Right lung (tissue), 10 donors: ENCODE measurements at places on chromosomes 4 and X. TPM values are rescaled to one million over a fixed set of nuclear protein-coding genes. Genes with fewer than 3 reads are reported as not detected.
A peak's percentile ranks its signal among the peaks of the same experiment; 100 is the strongest.

GRCh38 chrX:151570561-151570960, 7.1 kb downstream of the PASD1 start:
- DNase-seq: no peak

GRCh38 chrX:57900975-57901374, 9.3 kb downstream of the ZXDA start:
- peak; percentile 48 for DNase-seq

The NEIL3 gene
- polyA plus RNA-seq: 3.6 TPM

- no peak for DNase-seq
Measured at GRCh38 chr4:141885112-141885511, 248.7 kb downstream of the IL15 start.

DNA sequence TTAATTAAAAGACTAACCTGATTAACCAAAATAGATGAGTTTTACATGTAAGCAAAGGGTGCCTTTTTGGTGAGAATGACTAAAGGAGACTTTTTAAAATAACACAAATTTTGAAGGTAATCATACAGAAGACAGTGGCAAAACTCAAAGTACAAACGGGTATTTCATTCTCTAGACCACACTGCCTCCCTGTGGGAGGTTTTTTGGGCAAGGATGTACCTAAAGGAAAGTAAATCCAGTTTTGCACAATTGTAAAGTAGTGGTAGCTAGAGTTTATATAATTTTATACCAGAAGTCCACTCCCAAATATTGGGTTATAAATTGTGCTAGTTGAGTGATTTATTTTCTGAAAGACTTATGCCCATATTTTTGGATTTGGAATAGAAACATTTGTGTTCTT, 201.0 kb downstream of the PAPSS1 start:
- DNase-seq: peak; percentile 4

GRCh38 chr4:181896614-181897013, 346.6 kb upstream of the TENM3 start:
- DNase-seq: no peak

DNA sequence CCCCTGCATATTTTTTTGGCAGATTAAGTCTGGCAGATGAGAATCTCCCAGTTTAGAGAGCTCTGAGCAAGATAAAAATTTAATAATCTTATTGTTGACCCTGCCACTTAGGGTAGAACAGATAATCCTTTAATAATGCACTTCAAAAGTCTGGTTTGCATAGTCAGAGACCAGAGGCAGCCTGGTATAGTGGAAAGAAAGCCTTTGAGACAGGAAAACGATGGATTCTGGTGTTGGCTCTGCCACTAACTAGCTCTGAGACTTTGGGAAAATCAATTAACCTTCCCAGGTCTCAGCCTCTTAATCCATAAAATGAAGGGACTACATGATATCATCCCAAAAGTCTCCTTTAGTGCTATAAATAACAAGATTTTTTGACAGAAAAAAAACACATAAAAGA, 824.5 kb downstream of the STIM2 start:
- no peak for DNase-seq

GRCh38 chr4:15479089-15479912, 9.6 kb downstream of the CC2D2A start:
- peak; percentile 87 for DNase-seq

GRCh38 chrX:2325076-2325784, 175.5 kb downstream of the DHRSX start:
- DNase-seq: peak; percentile 92

GRCh38 chrX:110748256-110748806, 47.3 kb downstream of the CHRDL1 start:
- DNase-seq: no peak

DNA sequence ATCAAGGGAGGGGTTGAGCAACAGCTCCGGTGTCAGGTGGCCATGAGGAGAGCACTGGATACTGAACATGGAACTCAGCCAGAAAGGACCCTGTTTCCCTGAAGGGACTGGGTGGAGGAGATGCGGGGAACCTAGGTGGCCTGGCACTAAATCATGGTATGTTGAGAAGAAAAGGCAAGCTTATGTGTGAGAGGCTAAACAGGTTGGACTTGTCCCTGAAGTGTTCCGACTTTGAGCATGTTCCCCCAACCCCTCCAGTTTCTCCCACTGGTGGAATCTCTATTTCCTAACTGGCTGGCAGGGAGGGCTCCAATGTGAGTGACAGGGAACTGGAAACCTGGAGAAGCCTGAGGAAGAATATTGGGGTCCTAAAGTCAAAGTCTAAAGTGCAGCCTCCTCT, 69.5 kb downstream of the PLAC1 start:
- DNase-seq: no peak

The FAT1 gene
- polyA plus RNA-seq: 254 TPM

The GAGE10 gene
- polyA plus RNA-seq: not detected

The FAM9C gene
- polyA plus RNA-seq: 0.19 TPM

- no peak for DNase-seq
Measured at GRCh38 chr4:139253713-139254112, 26.3 kb downstream of the MGARP start.

DNA sequence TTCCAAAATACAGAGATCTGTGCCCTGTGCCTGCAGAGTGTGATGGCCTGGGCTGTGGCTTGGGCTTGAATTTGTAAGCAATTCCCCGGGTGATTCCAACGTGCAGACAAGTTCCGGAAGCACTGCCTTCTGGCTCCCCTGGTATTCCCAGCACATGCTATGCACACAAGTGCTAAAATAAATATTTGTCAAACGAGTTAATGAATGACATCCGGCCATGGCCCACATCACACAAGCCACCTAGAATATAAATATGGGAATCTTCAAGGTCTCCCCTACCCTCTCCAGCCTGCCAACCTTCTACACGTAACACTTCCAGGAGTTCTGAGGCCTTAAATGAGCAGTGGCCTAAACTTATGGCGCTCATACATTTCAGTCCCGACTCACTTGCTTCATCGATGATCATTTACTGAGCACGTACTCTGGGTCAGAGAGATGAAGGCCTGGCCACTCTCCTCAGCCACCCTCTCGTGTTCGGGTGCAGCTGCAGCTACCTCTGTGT, 21.3 kb downstream of the DCTD start:
- no peak for DNase-seq

GRCh38 chr4:2182994-2183393, 58.9 kb downstream of the HAUS3 start:
- no peak for DNase-seq

DNA sequence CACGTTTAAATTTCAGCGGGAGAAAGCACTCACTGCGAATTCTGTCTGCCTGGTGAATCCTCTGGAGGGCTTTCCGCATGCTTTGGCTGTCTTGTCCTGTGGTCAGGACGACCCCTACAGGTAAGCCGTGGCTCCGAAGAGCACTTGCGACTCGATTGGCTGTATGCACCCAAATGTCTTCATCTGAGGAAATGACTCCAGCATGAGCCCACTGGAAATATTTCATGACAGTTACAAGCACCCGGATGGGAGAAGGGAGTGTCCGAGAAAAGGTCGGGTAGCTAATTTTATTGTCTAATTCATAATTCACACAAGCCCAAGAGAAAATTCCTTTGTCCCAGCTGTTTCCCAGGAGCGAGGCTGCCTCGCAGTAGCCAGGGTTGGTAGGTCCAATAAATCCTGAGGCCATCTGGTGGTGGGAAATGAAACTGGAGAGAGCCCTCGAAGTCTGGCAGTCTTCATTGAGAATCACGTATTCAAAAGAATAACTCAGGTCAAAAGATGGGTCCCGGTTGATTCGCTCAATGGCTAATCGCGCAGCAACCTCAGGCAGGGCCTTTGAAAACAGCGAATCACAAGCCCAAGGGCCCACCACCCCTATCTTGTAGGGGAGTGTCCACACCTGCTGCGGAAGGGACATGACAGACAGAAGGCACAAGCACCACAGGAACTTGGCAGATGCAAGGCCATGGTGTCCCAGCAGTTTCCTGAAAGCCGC, 6.6 kb downstream of the GUCY2F start:
- DNase-seq: peak; percentile 26

DNA sequence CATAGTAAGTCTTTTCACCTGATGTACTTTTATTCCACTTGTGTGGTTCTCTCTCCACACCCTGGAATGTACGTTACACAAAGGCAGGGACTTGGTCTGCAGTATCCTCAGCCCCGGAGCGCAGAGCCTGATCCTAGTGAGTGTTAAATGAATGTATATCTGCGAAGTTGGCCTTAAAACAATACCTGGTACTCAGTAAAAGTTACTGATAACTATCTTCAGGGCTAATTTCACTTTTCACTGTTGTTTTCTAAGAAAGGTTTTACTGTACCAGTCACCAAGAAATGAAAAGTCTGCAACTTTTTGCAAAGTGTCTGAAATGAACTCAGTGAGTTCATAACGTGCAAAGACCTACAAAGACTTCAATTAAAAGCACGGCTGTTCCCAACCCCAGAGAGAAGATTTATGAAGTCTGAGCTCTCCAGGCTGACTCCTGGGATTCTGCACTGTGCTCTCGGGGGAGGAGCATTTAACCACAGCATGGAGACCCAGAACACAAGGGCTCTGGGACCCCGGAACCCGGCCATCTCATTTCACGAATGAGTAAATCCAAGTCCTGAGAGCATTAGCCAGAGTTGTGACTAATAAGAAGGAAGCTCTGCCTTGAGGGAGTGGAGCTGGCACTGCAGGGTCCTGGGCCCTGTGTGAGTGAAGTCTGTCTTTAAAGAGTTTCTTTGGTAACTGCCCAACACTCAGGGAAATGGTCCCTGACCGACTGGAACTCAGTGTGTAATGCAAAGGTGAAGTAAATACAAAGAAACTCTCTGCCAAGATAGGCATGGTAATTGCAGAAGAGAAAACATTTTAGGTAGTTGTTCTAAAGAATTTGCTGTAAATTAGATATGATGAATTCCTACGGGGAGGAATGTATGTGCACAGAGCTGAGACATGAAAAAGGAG, 165.8 kb downstream of the NSUN7 start:
- no peak for DNase-seq

The SERTM2 gene
- 0.04 TPM for polyA plus RNA-seq

DNA sequence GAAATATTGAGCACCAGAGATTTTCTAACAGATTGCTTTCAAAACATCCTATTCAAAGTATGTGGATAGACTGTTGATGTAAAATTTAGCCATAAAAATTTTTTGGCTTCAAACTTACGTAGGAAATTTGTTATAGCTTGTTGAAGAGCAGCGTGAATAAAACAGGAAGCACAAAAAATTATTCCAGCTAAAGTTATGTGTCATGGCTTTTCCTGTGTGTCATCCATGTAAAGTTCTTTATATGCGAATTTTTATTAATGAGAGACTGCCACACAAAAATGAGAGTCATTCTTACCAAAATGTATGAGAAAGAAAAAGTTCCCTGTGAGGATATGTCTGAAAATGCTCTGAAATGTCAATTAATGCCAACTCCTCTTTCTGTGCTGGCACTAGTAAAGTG, 19.5 kb downstream of the EPGN start:
- DNase-seq: no peak

- DNase-seq: no peak
Measured at GRCh38 chr4:18056030-18056429, 34.5 kb upstream of the LCORL start.

DNA sequence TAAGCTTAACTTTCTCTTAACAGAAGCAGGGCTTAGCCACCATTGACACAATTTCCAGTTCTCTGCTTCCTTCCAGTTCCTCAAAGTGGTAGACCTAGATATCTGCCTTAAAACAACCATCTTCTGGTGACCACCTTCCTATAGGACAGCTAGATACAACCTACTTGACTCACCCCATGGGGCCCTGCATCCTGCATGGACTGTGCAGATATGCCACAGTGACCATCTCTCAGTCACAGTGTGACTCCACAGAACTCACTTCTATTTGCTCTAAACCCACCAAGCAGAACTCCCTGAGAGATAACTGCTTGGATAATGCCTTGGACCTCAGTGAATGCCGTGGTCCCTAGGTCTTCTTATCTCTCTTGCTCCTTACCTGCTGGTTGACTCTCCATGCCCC, 621.6 kb downstream of the IQCM start:
- no peak for DNase-seq

- peak; percentile 40 for DNase-seq
Measured at GRCh38 chr4:109998867-109999584, 86.3 kb downstream of the EGF start.

GRCh38 chrX:68945603-68946228, 116.9 kb downstream of the EFNB1 start:
- no peak for DNase-seq

The RNF128 gene
- 1.5 TPM for polyA plus RNA-seq

DNA sequence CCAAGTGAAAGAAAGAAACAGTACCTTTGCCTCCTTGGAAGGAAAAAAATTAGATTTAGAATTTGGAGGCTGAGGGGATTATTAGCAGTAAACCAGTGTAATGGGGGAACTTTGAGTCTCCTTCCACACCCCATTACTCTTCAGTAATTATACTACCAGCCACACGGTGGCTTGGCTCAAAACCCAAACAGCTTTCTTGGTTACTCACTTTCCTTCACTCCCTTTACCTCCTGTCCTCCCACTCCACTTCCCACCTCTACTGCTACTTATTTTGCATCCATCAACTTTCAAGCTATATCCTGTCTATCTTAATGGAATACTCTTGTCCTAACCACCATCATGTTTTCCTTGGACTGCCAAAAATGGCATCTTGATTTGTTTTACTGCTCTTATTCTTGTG, 310.6 kb upstream of the AADAT start:
- DNase-seq: no peak

The DAPP1 gene
- 3.4 TPM for polyA plus RNA-seq
